ENCODE measurements at places on chromosomes 16 and 17.

DNA sequence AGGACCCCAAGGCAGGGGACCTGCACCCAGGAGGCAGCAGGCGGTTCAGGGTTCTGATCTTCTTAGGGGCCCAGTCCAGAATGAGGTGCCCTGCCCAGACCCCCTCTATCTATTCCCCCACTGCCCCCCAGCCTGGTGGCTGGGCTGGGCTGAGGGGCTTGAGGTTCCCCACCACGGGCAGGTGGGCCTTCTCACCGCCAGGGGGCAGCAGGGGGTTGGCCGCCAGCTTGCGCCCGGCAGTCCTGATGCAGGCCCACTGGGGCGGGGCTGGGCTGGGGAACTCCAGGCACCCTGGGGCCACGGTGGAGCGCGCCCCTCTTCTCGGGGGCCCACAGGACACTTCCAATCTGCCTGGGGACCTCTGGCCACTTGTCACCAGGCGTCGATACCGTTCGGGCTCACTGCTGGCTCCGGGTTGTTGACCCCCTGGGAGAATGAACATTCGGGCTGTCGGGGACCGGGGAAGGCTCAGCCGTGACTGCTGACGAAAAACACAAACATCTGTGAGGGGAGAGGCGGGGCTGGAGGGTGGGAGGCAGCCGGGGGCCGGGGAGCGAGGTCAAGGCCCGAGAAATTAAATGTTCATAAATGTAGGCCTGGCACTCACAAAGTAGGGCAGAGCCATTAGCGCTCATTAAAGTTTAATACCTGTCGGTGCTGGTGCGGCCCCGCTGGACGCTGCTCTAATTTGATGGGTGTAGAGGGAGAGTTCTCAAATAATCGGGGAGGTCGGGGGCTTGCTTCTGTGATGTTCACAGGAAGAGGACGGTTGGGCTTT is 219.3 kb upstream of the GSE1 start:
- DNase-seq, result no peak

GRCh38 chr16:1351215-1351581 is 480 bp downstream of the TSR3 start:
- DNase-seq, result no peak

DNA sequence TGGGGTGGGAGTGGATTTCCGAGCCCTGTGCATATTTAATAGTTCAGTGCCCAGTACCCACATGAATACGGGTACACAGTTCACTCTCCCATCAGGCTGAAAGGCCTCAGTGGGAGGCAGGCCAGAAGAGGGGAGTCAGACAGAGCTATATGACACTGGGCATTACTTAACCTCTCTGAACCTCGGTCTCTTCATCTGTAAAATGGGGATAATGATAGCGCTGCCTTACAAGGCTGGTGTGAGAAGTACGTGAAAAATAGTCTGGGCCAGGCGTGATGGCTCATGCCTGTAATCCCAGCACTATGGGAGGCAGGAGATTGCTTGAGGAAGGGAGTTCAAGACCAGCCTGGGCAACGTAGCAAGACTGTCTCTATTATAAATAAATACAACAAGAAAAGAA is 3.6 kb downstream of the GPRC5B start:
- DNase-seq, result no peak

DNA sequence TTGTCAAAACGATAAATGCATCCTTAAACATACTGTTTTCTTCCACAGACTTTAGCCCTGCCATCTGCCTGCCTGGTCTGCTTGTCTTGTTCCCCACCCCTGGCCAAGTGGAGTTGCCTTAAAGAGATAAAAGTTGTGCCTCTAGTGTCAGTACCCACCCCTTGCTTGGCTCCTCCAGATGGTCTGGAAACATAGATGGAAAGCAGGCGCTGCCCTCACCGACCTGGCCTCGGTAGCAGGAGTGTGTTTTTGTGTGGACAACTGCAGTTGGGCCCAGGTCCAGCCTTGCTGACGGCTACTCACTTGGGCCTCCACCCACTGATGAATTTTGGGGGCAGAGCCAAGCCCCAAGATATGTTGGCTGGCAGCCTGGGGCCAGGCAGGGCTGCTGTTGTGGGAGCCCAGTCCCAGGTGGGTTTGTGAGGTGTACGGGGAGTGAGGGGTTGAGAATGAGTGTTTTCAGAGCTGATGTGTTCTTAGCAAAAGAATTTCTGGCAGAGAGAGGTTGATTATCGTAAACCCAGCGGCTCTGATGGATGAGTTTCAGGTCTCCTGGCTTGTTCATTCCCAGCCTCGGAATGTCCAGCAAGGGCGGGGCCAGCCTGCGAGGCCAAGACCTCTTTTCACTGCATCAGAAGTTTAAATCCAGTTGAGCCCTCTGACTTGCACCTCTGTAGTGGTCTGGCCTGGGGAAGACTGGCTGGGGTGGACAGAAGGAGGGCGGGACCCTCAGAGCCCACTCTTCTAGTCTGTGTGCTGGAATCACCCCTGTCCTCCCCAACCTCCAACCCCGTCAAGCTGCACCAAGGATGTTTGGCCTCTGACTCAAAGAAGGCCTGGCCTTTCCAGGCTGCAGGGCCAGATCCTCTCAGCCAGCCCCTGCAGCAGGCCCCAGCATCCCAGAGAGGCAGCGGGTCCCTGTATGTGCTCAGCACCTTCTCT is 179.7 kb downstream of the RAB11FIP4 start:
- DNase-seq, result no peak

GRCh38 chr17:45873728-45874127 is 20.6 kb upstream of the MAPT start:
- DNase-seq, result no peak

GRCh38 chr17:42678951-42679491 is 2.2 kb upstream of the PLEKHH3 start:
- peak; percentile 25 for DNase-seq

DNA sequence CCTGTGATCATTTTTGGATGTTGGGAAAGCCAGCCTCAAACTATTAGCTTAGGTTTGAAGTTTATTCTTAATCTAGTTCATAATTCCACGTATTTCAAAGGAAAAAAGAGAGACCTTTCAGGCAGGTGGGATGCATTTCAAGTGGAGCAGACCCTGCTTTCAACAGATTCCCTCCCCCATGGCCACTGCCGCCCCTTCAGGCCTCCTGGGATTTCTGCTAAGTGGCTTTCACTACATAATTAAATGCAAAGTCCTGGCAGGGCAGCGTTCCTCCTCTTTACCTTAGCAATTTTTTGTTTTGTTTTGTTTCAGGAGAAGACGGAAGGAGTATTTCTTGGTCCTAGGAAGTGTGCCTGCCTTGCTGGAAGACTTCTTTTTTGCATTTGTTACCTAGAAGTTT is 36.6 kb downstream of the MAF start:
- no peak for DNase-seq

DNA sequence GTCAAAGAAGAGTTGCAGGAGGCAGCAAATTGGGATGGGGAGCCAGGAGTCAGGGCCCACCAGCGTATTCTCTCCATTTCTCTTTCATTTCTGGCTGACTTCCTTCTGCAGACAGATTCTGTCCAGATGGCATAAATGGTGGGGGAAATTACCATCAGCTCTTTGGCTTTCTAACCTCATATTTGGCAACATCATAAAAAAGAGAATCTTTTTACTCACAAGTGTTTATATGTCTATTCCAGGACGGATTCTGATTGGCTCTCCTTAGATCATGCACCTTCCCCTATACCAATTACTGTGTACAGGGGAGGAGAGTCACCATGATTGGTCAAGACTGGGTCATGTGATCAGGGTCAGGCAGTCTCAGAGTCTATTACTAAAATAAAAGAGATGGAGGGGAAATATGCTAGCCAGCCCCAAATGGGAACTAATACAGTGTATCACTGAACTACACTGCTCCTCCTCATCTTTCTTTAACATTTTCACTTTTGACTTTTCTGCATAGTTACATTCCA is 537.1 kb upstream of the EEF2KMT start:
- DNase-seq, result no peak
